H9 (cell line): ENCODE measurements at places on chromosomes 4 and X.

GRCh38 chr4:82436780-82437179 is 6.4 kb downstream of the ENOPH1 start:
- no peak overlapping the region for H3K27ac ChIP-seq
- no peaks in the 10 kb centered on the region; the same call in 1 of the 2 replicates for H3K4me1 ChIP-seq
- no peak overlapping the region for H3K4me3 ChIP-seq
- no peak for DNase-seq
- H3K36me3 ChIP-seq = peaks cover 49% of the 10 kb centered on the region

GRCh38 chr4:105572296-105572695 is 19.9 kb downstream of the ARHGEF38 start:
- DNase-seq = no peak
- no peak overlapping the region for H3K4me3 ChIP-seq
- H3K4me1 ChIP-seq = no peaks in the 10 kb centered on the region
- H3K36me3 ChIP-seq = no peaks in the 10 kb centered on the region
- no peaks in the 10 kb centered on the region for H3K27me3 ChIP-seq
- H3K27ac ChIP-seq = no peak overlapping the region

DNA sequence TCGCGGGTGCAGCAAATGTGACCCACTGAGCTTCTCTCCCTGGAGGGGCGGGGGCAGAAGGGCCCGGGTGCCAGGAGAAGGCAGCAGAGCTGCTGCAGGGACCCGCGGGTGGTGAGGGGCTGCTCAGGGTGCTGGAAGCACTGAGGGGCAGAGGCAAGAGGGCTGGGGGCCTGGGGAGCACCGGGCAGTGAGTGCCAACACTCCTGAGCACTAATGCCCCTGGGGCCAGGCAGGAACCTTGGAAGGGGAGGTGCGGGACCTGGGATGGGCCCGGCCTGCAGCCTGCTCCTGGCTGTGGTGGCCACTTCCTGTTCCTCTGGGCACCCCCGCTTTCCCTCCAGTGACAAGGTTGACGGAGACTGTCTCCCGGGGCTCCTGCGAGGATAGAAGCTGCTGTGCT is 66.5 kb upstream of the ADRA2C start:
- no peak for DNase-seq
- no peaks in the 10 kb centered on the region for H3K4me1 ChIP-seq
- no peak overlapping the region for H3K27ac ChIP-seq
- H3K4me3 ChIP-seq = no peak overlapping the region
- no peaks in the 10 kb centered on the region for H3K27me3 ChIP-seq

- H3K27ac ChIP-seq = no peak overlapping the region
- DNase-seq = no peak
- H3K36me3 ChIP-seq = no peaks in the 10 kb centered on the region
- no peaks in the 10 kb centered on the region for H3K27me3 ChIP-seq
These were observed 462.2 kb downstream of the INPP4B start for GRCh38 chr4:142383800-142384470.

DNA sequence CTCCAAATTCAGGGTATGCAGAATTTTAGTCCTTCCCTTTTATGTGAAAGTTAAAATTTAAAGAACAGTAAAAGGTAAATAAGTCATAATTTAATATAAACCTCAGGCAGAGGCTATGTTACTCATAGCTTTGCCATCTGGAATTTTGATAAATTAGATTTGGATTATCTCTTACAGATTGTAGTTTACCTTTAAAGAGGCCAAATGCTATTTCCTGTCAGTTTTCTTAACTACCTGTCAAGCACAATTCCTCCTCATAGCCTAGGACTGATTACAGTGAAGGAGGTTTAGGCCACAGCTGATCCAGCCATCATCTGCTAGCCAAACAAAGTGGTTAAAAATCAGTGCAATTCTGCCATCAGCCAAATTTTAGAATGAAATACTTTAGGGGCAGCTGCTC is 128.1 kb downstream of the MFAP3L start:
- no peaks in the 10 kb centered on the region; the same call in 1 of the 2 replicates for H3K4me1 ChIP-seq
- no peak for DNase-seq
- no peaks in the 10 kb centered on the region; the same call in 2 of the 3 replicates for H3K36me3 ChIP-seq
- no peak overlapping the region for H3K27ac ChIP-seq
- no peak overlapping the region for H3K4me3 ChIP-seq

DNA sequence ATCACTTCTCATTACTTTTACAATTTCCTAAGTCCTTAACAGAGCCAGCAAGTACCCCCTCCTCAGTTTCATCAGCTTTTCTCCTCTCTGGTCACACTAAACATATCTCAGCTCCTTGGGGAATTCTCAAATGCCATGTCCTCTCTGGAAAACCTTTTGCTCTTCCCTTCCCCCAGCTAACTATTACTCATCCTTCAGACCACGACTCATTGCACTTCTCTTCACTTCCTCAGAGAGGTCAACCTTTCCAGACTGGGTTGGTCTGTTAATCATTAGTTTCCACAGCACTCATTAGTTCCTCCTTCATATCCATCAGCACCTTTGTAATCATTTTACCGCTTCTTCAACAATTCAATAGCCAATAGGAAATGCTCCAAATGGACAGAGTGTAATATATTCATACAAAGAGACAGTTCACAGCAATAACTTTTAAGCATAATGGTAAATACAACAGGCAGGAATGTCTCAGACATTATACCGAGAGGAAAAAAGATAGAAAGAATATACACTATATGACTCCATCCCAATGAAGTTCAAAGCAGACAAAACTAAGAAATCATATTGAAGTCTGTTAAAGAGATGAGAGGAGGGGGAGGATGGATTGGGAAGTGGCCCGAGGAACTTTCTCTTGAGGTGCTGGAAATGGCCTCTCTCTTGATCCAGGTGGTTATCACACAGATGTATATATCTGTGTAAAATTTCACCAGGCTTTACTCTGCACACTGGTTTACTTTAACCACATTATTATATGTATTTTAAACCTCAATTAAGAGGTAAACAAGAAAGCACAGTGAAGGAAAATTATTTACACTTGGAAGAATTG is 39.6 kb downstream of the DDX60L start:
- no peaks in the 10 kb centered on the region for H3K36me3 ChIP-seq
- H3K27me3 ChIP-seq = no peaks in the 10 kb centered on the region
- H3K27ac ChIP-seq = no peak overlapping the region

GRCh38 chr4:185122681-185123345 is 20.3 kb upstream of the SLC25A4 start:
- DNase-seq = no peak
- H3K36me3 ChIP-seq = no peaks in the 10 kb centered on the region
- no peak overlapping the region for H3K27ac ChIP-seq
- H3K4me1 ChIP-seq = peaks cover 7% of the 10 kb centered on the region; the same call in 1 of the 2 replicates
- H3K4me3 ChIP-seq = no peak overlapping the region

- no peaks in the 10 kb centered on the region for H3K27me3 ChIP-seq
- H3K4me1 ChIP-seq = no peaks in the 10 kb centered on the region
- peaks cover 40% of the 10 kb centered on the region for H3K36me3 ChIP-seq
These were observed 3.4 kb downstream of the NCAPG start for GRCh38 chr4:17814140-17814539.

DNA sequence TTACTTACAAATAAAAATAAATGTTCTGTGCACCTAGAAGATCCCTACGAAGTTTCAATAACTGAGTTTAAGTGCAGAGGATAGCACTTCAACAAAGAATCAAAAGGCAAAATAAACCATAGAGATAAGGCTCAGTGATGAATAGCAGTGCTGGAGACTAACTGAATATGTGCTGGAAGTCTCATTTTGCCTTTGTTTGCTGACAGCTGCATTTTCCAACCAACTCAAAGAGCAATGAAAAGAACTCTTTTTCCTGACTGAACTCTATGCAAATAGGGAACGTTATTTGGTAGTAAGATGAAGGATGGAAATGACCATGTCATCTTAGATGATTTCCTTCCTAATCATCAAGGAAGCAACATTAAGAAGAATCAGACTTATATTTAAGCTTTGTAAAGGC is 32.7 kb upstream of the ADH7 start:
- H3K36me3 ChIP-seq = no peaks in the 10 kb centered on the region
- no peak for DNase-seq
- no peak overlapping the region for H3K27ac ChIP-seq
- H3K4me1 ChIP-seq = no peaks in the 10 kb centered on the region
- no peak overlapping the region for H3K4me3 ChIP-seq
